ENCODE measurements at places on chromosomes 16 and 17. TPM values are rescaled to one million over a fixed set of nuclear protein-coding genes. Genes with fewer than 3 reads are reported as not detected.

The CBFA2T3 gene
- 11.0 TPM for total RNA-seq

The ZG16B gene
- total RNA-seq = not detected

The UNC119 gene
- total RNA-seq = 14.3 TPM

The GRIN2A gene
- 0.03 TPM for total RNA-seq
